ENCODE measurements at places on chromosomes 4 and X.

DNA sequence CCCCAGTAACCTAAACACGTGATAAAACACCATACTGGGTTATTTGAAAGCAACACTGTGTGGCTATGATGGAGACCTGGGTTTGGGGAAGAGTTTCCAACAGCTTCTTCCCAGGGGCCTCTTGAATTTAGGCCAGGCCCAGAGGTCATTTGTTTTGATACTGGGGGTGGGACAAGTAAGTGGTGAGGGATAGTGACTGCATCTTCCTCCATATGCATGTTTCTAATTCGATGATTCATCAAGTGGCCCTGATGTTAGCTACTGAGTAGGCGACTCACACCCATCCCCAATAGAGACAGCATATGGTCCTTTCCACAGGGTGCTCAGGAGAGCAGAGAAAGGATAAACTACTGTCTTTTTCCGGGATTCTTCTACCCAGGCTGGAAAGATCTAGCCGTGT, 2.7 kb downstream of the NDP start:
- no peak for DNase-seq

GRCh38 chrX:46912098-46912602, at the start of gene JADE3:
Gene JADE3 (plus strand): TSS chrX:46912421. CDS start chrX:46984895, 72,474 bp downstream.
- peak; percentile 77 for DNase-seq

DNA sequence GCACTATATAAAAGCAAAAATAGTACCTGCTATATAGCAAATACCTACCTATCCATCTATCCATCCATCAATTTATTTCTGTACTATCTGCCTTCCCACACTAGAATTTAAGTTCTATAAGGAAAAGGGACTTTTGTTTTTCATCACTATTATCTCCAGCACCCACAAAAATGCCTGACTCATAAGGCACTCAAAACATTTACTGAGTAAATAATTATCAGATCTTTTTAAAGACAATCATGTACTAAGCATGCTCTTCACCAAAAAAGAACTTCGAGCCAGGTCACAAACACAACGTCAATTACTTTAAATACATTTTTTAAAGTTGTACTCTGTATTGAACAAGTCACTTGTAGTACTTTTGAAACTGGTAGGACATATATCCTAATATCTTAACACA, 119.9 kb downstream of the FBXW7 start:
- DNase-seq: no peak

DNA sequence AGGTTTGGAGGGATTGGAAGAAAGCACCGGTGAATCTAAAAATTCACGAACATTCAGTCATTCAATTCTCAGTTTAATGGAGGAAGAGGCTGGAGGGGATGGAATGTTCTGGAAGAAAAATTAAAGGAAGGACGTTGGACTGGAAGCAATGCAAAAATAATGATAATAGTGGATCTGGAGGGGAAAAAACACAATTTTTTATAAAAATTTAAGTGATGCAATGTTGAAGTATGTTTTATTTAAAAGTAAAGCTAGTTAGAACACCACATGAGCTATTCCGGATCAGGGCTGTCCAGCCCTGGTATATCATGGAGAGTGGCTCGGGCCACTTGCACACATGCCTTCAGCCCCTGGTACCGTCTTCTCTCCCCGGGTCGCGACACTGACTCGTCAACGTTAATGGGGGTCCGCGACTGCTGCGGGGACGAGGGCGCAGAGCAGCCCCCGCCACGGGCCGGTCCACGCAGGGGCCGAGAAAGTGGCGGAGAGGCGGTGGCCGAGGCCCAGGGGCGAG, 204.6 kb downstream of the TENM3 start:
- no peak for DNase-seq

- DNase-seq: no peak
Observed at GRCh38 chr4:6658597-6659075, 18.2 kb downstream of the MRFAP1 start.

GRCh38 chrX:65241059-65241721, 264.9 kb upstream of the ZC4H2 start:
- DNase-seq: no peak

DNA sequence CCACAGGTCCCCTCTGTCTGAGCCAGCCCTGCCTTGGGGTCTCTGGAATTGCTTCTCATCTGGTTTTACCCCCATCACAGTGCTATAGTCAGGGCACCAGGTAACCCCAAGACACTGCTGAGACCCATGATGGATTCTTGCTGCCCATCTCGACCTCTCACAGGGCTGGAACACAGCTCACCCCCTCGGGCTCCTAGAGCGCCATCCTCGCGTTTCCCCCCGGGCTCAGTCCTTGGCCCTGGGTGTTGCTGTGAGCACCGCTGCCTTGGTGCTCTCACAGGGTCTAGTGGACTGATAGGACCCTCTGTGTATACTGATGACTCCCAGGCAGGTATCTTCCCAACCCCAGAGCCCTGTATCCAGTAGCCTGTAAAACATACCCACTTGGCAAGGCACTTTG, 8.8 kb downstream of the MAEA start:
- DNase-seq: no peak
